Sigmoid colon (tissue), 7 donors: ENCODE measurements at places on chromosomes 5 and 9. TPM values are rescaled to one million over a fixed set of nuclear protein-coding genes. Genes with fewer than 3 reads are reported as not detected.

DNA sequence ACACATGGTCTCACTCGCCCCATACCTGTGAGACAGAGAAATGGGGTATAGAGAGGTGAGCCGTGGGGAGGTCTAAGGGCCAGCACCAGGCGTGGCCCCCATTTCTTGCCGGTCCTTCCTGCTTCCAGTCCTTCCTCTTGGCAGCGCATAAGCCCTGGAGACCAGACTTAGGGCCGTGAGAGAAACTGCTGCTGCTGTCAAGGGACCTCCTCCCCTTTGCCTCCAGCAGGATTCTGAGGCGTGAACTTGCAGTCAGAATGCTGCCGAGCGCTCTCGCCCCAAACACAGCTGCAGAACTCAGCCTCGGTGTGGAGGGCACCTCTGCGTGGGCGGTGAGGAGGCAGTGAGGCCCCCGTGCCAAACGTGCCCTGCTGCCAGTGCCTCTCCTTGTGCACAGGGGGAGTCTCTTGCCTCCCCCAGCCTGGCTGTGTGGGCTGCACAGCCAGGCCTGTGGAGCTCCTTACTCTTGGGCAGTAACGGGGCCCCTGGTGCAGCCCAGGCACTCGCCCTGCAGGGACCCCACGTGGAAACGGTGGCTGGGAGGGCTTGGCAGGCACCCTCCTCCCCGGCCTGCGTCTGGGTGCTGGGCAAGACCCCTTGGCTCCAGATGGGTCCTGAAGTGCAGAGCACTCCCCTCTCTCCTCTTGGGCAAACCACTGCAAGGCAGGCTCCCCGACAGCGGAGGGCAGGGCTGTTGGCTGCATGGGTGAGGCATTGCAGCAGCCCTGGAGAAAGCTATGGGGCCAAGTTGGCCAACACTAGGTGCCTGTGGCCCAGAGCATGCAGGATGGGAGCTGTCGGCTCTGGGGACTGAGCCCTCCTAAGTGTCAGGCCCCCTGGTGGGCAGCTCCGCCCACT is 85.4 kb downstream of the RXRA start:
- DNase-seq, result no peak

- no peak for DNase-seq
These were observed 66.7 kb downstream of the PCDH1 start for GRCh38 chr5:141811287-141812155.

GRCh38 chr9:93049491-93049890 is 9.0 kb upstream of the SUSD3 start:
- DNase-seq, result no peak

DNA sequence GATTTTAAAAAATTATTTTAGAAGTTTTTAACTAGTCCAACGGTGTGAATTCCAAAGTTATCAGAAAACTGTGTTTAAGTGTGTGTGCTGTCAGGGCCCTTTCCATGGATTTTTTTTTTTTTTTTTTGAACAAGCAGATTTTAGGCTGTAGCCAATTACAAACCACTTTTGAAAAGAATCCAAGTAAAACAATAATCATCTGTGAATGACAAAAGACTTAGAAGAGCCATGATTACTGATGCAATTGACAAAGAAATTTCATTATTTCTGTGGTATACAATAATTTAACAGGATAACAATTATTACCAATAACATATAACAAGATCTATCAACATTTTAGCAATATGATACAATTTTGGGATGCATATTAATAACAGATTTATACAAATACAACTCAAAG is 16.2 kb upstream of the PAIP1 start:
- no peak for DNase-seq

GRCh38 chr5:61304590-61305381 is 27.3 kb upstream of the ZSWIM6 start:
- no peak for DNase-seq

- DNase-seq, result no peak
These were observed 128.0 kb upstream of the ABCA1 start for GRCh38 chr9:105055917-105056316.

- DNase-seq, result no peak
These were observed 37.6 kb downstream of the ANKRD31 start for GRCh38 chr5:75199071-75199470.

DNA sequence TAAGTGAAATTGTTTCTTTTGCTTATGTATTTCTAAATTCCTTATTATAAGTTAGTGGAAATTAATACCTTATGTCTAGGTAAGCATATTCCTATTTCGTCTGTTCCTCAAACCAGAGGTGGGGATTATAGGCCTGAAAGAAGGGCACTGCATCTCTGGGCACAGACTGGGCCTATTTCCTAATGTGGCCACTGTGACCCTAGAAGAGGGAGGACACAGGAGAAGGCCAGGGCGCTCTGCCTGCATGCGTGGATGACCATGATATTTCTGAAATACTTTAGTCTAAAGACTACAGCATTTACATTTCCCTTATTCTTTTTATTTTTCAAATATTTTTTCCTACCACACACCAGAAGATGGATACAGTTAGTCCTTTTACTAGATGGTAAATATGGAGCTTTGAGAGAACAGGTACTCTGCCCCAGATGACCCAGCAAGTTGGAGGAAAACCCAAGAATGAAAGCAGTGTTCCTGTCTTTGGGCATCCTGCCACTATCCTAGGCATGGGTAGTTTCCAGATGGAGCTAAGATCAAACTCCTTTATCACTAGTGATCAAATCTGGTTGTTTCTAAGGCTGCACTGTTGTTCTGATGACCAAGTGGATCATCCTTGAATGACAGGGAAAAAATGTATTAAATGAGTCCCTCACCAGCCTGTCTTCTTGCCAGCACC is 27.8 kb downstream of the RUSC2 start:
- no peak for DNase-seq

DNA sequence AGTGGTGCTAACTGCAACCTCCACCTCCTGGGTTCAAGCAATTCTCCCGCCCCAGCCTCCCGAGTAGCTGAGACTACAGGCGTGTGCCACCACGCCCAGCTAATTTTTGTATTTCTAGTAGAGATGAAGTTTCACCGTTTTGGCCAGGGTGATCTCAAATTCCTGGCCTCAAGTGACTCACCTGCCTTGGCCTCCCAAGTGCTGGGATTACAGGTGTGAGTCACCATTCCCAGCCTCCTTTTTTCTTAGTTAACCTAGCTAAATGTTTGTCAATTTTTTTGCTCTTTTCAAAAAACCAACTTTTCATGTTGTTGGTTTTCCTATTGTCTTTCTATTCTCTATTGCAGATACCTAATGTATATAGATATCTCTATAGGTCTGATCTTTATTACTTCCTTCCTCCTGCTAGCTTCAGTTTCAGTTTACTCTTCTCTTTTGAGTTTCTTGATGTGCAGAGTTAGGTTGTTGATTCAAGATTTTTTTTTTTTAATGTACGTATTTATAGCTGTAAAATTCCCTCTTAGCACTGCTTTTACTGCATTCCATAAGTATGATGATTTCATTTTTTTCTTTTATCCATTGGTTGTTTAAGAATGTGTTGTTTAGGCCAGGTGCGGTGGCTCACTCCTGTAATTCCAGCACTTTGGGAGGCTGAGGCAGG is 32.9 kb downstream of the FGD3 start:
- no peak for DNase-seq

- no peak for DNase-seq
These were observed 206.3 kb downstream of the BNC2 start for GRCh38 chr9:16664211-16664610.

DNA sequence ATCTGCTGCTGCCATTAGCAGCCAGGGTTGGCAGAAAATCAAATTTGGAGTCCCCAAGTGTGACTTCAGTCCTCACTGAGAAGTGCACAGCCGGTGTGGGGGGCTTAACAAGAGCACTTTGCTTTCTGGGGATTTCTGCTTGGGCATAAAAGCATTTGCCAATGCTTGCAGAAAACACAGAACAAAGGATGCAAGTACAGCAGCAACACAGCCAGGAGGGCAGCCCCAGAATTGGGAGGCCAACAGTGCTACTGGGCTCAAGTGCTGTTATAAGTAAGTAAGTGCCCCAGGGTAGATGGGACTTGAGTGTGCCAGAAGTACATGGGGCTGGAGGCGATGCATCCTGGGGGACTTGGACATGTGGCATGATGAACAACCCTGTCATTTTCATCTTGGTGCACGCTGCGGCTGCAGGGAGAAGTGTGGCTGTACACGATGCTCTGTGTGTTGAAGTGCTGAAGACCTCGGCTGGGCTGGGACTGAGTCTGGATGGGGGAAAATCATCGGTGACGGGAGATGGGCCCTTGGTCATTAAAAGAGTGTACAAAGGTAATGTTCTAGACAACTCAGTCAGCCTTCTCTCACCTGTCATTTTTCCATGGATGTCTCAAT is 73.3 kb downstream of the GOLPH3 start:
- DNase-seq, result no peak

GRCh38 chr5:134106991-134107701 is 7.3 kb upstream of the TCF7 start:
- no peak for DNase-seq

- no peak for DNase-seq
These were observed 89.7 kb upstream of the CCNG1 start for GRCh38 chr5:163347671-163348070.

DNA sequence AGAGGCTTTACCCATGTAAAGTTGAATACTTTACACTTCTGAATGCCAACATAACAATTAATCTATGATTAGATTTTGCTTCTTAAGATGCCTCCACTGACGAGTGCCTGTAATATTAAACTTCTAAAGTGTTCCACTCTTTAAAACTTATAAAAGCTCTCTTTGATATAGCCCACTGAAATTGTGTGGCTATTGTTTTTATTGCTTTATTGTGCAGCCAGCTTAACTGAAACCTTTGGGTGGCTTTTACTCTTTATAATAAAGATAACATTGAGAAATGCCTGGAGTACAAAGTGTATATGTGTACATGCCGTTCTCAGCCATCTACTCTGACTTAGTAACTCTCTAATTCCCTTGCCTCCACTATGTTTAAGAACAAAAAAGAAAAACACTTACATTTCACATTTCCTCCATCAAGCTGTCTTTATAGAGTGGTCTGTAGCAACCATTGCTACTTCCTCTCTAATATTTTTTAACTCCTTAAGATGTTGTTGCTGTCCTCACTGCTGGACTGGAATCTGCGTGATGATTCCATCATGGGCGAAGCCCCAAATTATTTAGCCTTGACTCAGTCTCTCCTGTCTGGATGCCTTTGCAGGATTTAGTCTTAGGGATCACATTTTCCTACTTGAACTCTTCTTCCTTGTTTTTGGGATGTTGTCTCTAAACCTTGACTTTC is 9.1 kb downstream of the PIK3R1 start:
- no peak for DNase-seq

GRCh38 chr9:2158766-2159430 is 143.8 kb downstream of the SMARCA2 start:
- no peak for DNase-seq

- DNase-seq, result no peak
These were observed 10.6 kb upstream of the HMHB1 start for GRCh38 chr5:143801252-143801939.

The FAM163B gene
- total RNA-seq, result not detected

The IL13 gene
- total RNA-seq, result not detected

The ADAMTS12 gene
- 4.4 TPM for total RNA-seq

The PDE8B gene
- 6.1 TPM for total RNA-seq

The LCN15 gene
- not detected for total RNA-seq

The HACD4 gene
- 8.8 TPM for total RNA-seq

The IFNA7 gene
- total RNA-seq, result not detected

The TEX48 gene
- not detected for total RNA-seq

The FBP2 gene
- not detected for total RNA-seq

The TNFSF15 gene
- total RNA-seq, result 2.3 TPM
